Breast epithelium (tissue), 4 donors: ENCODE measurements at places on chromosomes 11 and 22. TPM values are rescaled to one million over a fixed set of nuclear protein-coding genes. Genes with fewer than 3 reads are reported as not detected.

- DNase-seq = no peak
- no peaks in the 10 kb centered on the region for H3K36me3 ChIP-seq
- H3K4me1 ChIP-seq = no peaks in the 10 kb centered on the region
- H3K27me3 ChIP-seq = peaks cover 34% of the 10 kb centered on the region
- no peak overlapping the region for H3K27ac ChIP-seq
These were observed 1.7 kb downstream of the PDE3B start for GRCh38 chr11:14645015-14645912.

Gene ACAT1
- 77.7 TPM for total RNA-seq

- DNase-seq = no peak
- H3K4me3 ChIP-seq = no peak overlapping the region
- H3K4me1 ChIP-seq = no peaks in the 10 kb centered on the region
- H3K36me3 ChIP-seq = no peaks in the 10 kb centered on the region
- peaks cover 5% of the 10 kb centered on the region for H3K27me3 ChIP-seq
These were observed 116.0 kb upstream of the TOP3B start for GRCh38 chr22:22098457-22099193.

DNA sequence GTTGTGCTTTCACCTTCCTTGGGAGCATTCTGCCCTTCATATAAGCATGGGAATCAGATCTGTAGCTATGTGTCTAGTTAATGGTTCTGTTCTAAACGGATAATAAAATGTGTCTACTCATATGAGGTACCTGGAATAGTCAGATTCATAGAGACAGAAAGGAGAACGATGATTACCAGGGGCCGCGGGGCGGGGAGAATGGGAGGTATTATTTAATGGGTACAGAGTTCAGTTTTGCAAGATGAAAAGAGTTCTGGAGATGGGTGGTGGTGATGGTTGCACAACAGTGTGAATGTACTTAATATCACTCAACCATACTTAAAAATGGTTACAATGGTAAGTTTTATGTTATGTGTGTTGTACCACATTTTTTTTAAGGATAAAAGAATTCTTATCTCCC, 10.0 kb upstream of the ABCC8 start:
- no peak overlapping the region for H3K4me3 ChIP-seq
- no peak for DNase-seq
- H3K4me1 ChIP-seq = no peaks in the 10 kb centered on the region
- no peak overlapping the region for H3K27ac ChIP-seq
- H3K27me3 ChIP-seq = no peaks in the 10 kb centered on the region

Gene DHCR7
- 14.7 TPM for total RNA-seq

- H3K4me3 ChIP-seq = no peak overlapping the region
- H3K36me3 ChIP-seq = no peaks in the 10 kb centered on the region
- no peaks in the 10 kb centered on the region for H3K27me3 ChIP-seq
- DNase-seq = no peak
- H3K4me1 ChIP-seq = no peaks in the 10 kb centered on the region
These were observed 248.8 kb downstream of the RAB38 start for GRCh38 chr11:87926250-87926970.

GRCh38 chr11:134562196-134562595, 150.2 kb upstream of the B3GAT1 start:
- H3K27me3 ChIP-seq = no peaks in the 10 kb centered on the region
- H3K4me1 ChIP-seq = no peaks in the 10 kb centered on the region
- no peak overlapping the region for H3K27ac ChIP-seq
- H3K36me3 ChIP-seq = no peaks in the 10 kb centered on the region
- no peak for DNase-seq

DNA sequence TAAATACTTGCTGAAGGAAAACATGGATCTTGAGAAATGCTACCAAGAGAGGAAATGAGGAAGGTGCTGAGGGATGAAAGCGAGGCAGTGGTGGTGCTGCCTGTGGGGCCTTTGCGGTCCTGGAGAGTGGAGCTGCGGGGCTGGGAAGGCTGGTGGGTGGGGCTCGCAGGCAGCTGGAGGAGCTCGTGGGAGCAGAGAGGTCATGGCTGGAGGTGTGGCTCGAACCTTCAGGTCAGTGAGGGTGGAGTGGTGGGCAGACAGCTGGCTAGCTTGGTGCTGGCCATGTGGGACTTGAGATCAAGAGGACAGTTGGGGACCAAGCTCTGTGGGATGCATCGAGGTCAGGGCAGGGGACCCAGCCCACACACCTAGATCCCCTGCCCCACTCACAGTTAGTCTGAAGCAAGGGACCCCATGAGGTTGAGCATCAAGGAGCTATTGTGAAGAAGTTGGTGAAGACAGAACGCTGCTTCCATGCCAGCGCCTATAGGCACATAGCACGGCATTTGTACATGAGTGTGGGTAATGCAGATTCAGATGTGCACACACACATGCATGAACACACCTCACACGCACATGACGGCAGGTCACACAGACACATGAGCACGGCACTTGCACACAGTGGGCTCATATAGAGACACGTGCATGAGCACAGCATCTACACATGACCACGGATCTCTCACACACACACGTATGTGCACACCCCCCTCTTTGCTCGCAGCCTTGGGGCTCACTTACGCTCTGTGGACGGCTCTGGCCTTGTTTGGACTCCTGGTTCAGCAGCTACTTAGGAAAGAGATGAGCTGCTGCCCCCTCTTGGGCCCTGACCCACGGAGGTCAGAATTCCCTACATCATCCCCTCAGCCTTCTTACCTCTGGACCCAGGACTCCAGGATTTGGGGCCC, 30.4 kb downstream of the SHANK3 start:
- H3K4me3 ChIP-seq = no peak overlapping the region
- H3K27ac ChIP-seq = no peak overlapping the region
- H3K4me1 ChIP-seq = no peaks in the 10 kb centered on the region
- no peaks in the 10 kb centered on the region for H3K36me3 ChIP-seq
- no peak for DNase-seq
- no peaks in the 10 kb centered on the region for H3K27me3 ChIP-seq

- H3K4me3 ChIP-seq = no peak overlapping the region
- no peak for DNase-seq
- no peak overlapping the region for H3K27ac ChIP-seq
- H3K36me3 ChIP-seq = no peaks in the 10 kb centered on the region
- no peaks in the 10 kb centered on the region for H3K4me1 ChIP-seq
- no peaks in the 10 kb centered on the region for H3K27me3 ChIP-seq
These were observed 764.8 kb upstream of the LUZP2 start for GRCh38 chr11:23732026-23732425.

GRCh38 chr11:76793391-76794291, 10.5 kb downstream of the TSKU start:
- peak overlapping the region; percentile 43 for H3K4me3 ChIP-seq
- DNase-seq = no peak

Gene RNF215
- total RNA-seq = 14.0 TPM

GRCh38 chr11:76574406-76574805, 96.1 kb downstream of the LRRC32 start:
- DNase-seq = no peak
- no peaks in the 10 kb centered on the region for H3K4me1 ChIP-seq
- H3K36me3 ChIP-seq = no peaks in the 10 kb centered on the region
- no peak overlapping the region for H3K27ac ChIP-seq

DNA sequence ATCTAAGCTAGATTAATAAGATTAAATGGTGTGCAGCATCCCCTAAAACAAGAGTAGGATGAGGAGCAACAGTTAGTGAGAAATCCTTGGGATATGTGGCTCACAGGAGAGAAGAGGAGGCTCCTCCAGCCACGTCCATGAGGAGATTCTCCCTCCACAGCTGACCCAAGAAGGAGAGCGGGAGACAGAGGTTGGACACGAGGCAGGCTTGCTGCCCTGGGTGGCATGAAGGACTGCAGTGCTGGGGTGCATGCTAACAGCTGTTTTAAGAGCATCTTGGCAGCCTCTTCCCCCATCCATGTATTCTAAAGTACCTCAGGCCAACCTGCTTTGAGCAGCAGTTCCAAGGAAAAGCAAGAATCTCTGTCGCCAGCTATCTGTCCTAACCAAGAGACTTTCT, 284.4 kb upstream of the B3GAT1 start:
- no peak overlapping the region for H3K4me3 ChIP-seq
- no peak for DNase-seq
- H3K27ac ChIP-seq = no peak overlapping the region

- no peaks in the 10 kb centered on the region for H3K4me1 ChIP-seq
- no peak for DNase-seq
- peaks cover 72% of the 10 kb centered on the region for H3K27me3 ChIP-seq
- H3K36me3 ChIP-seq = no peaks in the 10 kb centered on the region
- H3K27ac ChIP-seq = no peak overlapping the region
These were observed 12.3 kb downstream of the PAX6 start for GRCh38 chr11:31798554-31799434.

Gene MMP13
- total RNA-seq = not detected

Gene PGGHG
- total RNA-seq = 13.0 TPM

- DNase-seq = no peak
- no peak overlapping the region for H3K27ac ChIP-seq
- H3K36me3 ChIP-seq = no peaks in the 10 kb centered on the region
- H3K4me1 ChIP-seq = no peaks in the 10 kb centered on the region
These were observed 22.6 kb upstream of the RBM4B start for GRCh38 chr11:66700337-66700736.

Gene PLAAT4
- 100.0 TPM for total RNA-seq

DNA sequence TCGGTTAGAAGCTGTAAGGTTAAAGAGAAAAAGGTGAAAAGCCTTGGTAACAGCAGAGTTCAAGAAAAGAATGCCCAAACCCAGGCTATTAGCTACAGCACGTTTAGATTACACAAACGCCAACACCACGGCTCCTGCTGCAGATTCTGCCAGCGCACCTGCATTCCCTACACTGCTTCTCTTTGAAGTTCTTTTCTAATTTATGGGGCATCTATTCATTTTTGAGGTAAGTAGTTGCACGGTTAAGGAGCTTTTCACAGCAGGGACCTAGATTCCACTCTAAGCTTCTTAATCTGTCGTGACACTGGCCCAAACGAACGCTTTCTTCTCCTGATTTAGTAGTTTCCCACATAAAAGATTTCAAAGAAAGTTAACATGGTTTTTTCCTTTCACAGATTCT, 38.0 kb upstream of the CHKA start:
- H3K27ac ChIP-seq = no peak overlapping the region
- no peaks in the 10 kb centered on the region for H3K4me1 ChIP-seq
- no peaks in the 10 kb centered on the region for H3K36me3 ChIP-seq
- DNase-seq = peak; percentile 7
- no peak overlapping the region for H3K4me3 ChIP-seq
- H3K27me3 ChIP-seq = no peaks in the 10 kb centered on the region

- DNase-seq = no peak
- no peak overlapping the region for H3K4me3 ChIP-seq
- H3K36me3 ChIP-seq = no peaks in the 10 kb centered on the region
- H3K27me3 ChIP-seq = no peaks in the 10 kb centered on the region
- H3K27ac ChIP-seq = no peak overlapping the region
These were observed 32.0 kb downstream of the KCNC1 start for GRCh38 chr11:17766590-17766989.

GRCh38 chr11:134275534-134276395, at the start of gene GLB1L3:
Gene GLB1L3 (plus strand): TSS chr11:134276379. CDS start chr11:134276741, 362 bp downstream.
- no peak for DNase-seq
- H3K4me3 ChIP-seq = peak within 1 kb of the TSS; percentile 13
- peak within 1 kb of the TSS; percentile 64 for H3K27ac ChIP-seq

- DNase-seq = no peak
- no peaks in the 10 kb centered on the region for H3K4me1 ChIP-seq
- H3K27me3 ChIP-seq = no peaks in the 10 kb centered on the region
- H3K27ac ChIP-seq = no peak overlapping the region
These were observed 35.0 kb upstream of the CACNG2 start for GRCh38 chr22:36738416-36739020.

Gene MS4A14
- 2.5 TPM for total RNA-seq
